ENCODE measurements at places on chromosomes 7 and 10.

- no peak for DNase-seq
Measured at GRCh38 chr10:78936412-78937342, 132.1 kb upstream of the ZMIZ1 start.

DNA sequence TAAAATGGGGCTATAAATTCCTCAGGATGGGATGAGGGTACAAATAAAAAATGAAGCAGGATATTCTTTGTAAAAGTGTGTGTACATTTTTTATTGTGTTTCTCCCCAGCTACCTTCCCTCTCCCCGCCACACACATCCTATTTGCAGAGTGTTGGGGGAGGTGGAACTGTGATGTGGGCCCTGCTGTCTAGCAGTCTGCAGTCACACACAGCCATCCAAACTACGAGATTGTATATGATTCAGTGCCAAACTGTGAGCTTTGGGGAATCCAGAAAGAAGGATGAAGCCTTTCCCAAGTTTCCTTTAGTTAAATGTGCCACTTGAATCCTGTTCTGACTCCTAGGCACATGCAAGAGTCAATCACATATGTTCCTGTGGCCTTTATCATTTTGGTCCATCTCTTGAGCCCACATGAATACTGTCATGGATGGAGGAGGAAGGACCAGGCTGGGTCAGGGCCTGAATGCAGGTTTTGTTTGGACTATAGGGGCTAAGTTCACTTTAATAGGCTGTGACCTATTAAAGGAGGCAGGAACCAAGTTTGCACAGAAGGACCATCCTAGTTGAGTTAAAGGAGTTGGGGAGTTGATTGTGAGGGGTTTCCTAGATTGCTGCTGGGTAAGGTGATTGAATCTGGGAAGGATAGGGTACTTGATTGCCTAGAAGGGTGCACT, 1.1 kb upstream of the SEMA4G start:
- DNase-seq, result no peak

DNA sequence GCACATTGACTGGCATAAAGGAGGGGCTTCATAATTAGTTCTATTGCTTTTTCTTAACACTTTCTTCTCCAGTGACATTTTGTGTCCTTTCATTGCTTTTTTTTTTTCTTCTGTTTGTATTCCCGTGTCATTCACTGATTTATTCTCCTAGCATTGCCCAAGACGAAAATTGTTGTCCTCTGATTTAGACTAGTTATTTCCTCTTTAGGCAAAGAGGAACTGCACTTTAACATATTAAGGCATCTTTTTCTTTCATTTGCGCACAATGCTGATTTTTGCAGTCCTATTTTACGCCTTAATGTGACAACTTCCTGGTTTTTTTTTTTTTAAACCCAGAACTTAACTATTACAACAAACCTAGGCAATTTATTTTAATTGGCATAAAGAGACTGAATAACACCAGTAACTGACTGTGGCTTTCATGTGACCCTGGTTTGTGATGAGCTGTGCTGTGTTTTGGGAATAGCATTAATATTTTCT, 39.7 kb downstream of the ARID5B start:
- no peak for DNase-seq

DNA sequence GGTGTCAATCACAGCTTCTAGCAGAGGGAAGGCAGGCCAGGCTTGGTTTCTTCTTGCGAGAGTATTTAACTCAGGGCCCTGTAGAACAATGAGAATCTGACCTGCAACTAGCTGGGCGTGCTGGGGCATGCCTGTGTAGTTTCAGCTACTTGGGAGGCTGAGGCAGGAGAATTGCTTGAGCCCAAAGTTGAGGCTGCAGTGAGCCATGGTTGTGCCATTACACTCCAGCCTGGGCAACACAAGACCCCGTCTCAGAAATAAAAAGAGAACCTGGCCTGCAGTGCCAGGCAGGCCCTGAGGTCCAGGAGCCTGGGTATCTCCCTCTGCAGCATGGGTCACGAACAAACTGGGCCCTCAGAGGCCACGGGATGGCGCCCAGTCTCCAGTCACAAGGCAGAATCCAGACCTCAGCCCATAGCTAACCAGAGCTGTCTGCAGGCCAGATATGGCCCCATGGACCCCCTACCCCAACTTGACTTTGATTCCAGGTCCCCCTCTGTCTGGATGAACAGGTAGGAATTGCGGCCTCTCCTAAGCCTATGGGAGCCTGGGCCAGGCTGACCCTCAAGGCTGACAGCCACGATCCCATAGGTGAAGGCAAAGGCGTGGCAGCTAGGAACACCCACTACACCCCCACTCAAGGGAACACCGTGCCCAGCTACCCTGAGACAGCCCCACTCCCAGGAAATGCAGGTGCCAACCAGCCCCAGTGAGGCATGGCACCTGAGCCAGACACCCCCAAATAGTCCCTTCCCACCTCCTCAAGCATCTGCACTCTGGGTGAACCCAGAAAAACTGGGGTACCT, 102.7 kb upstream of the TNRC18 start:
- DNase-seq, result no peak

- DNase-seq, result peak; percentile 15
Measured at GRCh38 chr7:4006687-4007086, 675.4 kb upstream of the FOXK1 start.

DNA sequence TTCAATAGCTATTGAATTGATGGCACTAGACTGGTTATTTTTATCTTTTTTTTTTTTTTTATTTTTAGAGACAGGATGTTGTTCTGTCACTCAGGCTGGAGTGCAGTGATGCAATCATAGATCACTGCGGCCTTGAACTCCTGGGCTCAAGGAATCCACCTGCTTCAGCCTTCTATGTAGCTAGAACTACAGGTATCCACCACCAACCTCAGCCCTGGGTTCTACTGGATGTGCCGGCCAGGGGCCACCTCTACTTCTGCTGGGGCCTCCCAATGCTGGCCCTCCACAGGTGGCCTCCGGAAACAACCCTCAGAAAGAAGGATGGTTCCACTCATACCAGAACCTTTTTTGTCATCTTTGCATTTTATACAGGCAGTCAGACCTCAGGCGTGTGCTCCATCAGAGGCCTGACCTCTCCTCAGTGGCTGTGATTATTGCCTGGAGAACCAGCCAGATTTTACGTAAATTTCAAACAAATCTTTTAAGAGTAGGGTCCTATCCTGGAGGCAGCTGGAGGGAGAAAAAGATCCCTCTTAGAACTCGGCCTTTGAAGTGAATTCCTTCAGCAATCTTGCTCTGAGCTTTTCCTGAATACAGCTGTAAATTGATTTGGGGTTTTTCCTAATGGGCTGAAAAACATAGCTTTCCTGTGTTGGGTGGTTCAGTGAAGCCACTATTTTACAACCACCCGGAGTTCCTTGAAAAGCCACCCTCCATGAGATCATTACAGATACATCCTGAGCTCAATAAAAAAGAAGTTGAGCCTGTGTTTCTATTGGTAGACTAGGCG, 110.0 kb downstream of the SPAG6 start:
- DNase-seq, result no peak

GRCh38 chr10:79399223-79399831, 46.1 kb downstream of the ZCCHC24 start:
- peak; percentile 77 for DNase-seq

DNA sequence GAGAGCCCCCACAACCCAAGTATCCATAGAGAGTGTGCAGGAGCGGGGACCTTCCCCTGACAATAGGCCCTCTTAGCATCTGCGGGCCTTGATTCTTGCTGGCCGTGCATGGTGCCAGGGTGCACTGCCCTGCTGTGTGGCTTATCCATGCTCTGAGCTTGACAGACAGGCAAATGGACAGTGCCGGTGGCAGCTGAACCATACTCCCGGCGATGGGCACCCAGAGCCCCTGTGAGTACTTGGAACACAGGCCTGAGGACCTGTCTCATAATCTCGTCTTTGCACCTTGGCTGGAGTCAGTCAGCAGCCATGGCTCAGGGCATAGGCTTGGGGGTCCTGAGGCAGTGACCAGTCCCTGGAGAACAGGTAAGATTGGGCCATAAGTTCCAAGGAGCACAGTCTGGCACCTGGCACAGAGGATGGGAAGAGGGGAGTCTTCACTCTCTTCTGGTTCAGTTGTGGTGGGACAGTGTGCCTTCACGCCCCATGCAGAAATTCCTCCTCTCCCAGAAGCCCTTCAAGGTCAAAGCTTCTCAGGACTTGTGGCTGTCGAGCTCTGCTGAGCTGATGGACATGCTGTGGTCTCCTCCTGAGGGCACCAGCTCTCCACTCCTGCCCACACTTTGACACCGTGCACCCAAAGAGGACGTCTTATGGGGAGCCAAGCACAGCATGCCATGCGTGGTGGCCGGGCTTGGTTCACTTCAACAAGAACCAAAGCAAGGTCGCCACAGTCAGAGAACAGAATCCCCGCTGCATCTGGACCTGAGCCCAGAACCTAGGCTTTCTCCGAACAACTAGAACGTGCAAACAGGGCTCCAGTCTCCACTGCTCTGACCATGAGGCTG, 59.4 kb upstream of the CAMK2B start:
- DNase-seq, result no peak

DNA sequence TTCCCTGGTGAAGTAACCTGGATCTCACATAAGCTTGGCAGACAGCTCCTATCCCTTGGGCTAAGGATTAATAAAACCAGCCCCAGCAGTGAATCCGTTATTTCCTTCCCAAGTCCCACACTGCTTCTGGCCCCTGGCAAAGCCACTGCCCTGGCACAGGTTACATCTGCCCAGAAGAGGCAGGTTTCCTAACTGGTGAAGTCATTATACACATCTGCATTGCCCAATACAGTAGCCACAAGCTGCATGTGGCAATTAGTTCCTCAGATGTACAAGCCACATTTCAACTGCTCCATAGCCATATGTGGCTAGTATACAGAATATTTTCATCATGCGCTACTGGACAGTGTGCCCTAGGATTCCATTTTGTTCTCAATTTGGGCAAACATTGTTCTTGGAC, 273.0 kb downstream of the GRM8 start:
- DNase-seq, result no peak

DNA sequence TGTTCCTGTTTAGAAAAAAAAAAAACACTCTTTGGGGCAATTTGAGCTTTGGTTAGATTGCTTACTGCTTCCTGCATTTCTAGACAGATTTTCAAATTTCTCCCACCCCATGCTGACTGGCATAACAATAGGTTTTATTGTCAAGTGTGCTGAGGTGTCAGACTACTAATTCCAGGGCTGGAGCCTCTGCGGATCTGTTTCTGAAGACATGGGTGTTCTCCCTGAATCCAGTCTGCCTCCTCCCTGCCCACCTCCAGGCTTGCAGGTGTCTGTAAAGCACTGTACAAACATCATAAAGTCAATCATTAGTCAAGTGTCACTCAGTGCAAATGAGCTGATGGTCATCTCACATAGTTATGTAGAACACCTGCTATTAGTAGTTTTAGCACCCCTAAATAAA, 292.4 kb downstream of the GATA3 start:
- no peak for DNase-seq

DNA sequence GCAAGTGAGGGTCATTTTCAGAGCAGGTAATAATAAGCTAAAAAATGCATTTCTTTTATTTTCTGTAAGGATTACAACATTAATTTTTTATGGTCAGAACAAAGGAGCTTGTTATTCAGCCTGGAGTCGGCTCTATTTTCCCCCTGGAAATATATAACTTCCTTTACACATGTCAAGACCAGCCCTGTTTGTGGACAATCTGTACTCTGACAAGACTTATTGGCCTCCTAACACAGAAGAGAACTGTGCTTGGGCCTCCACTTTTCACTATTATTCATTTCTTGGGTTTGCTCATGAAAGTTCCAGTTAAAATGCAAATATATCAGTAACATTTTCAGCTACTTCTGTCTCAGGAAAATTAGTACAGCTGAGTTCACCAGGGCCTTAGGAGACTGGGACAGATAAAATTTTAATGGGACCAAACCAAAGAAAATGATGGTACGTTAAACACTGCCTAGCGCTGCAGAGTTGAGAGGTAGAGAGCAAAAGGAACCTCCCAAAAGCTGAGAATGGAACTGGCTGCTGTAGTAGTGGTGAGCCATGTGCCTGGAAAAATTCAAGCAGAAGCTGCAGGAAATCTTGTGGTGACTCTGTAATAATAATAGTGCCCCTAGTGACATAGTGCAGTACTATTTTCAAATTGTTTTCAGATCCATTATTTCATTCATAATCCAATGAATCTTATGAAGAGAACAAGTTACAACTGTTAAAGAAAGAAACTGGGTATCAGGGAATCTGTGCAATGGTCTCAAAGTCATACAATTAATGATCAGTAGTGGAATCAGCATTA, 227.2 kb upstream of the KIAA1217 start:
- DNase-seq, result no peak

DNA sequence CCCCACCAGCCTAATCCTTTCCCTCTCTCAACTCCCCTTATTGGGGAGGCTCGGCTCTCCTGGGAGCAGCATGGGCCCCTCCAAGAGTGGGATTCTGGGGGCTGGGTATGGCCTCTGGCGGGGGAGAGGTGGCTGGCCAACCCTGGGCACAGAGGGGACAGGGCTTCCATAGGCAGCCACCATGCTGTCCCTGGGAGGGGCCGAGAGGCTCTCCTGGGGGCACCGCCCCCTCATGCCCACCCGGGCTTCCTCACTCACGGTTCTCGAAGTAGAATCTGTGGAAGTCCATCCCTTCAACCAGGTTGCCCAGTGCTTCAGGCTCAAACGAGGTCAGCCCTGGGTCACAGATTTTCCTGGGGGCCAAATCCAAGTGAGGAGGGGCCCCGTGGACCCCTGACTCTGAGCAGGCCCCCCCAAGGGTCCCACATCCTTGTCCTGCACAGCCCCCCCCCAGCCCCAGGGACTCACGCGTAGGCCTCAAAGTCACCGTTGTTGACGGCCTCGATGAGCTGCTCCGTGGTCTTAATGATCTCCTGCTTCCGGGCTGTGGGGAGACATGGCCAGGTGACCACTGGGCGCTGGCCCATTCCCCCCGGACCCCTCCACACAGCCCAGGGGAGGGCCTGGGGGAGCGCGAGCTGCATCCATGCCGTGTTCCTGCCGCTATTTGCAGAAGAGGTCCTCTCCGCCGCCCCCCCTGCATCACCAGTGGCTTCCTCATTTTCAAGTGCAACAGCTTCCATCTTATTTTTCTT, 19.8 kb downstream of the YKT6 start:
- no peak for DNase-seq

- no peak for DNase-seq
Measured at GRCh38 chr10:124289851-124290795, 128.6 kb downstream of the OAT start.

DNA sequence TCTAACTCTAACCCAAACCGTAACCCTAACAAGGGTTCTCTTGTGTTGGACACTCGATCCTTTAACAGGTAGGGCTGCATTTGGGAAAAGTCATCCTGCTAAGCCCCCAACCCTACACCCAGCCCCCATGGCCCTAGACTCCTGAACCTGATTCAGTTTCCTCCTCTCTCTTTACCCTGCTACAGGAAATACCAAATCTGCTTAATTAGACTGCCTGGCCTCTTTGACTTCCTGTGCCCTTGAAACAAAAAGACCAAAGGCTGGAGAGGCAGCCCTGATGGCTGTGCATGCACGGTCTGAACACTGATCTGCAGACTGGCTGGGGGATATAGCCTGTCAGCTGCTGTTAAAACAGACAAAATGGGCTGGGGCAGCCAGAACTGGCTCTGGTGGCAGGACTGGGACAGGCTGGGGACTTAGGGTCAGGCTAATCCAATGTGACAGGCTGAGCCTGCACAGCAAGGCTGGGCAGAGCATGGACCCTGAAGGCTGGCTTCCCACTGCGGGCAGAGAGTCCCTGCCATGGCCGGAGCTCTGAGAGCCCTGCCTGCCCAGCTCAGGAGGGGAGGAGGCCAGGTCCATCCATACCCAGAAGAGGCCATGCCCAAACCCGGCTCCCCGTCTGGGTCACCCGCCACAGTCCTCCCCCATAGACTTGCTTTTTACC, 51.0 kb upstream of the MSMB start:
- DNase-seq, result no peak

Data from left kidney (tissue), 8 donors.